Central memory CD8-positive, alpha-beta T cell (primary cell): ENCODE measurements at places on chromosomes 4 and X.

- no peak for DNase-seq
These were observed 588.6 kb downstream of the NLGN4X start for GRCh38 chrX:5640071-5640470.

DNA sequence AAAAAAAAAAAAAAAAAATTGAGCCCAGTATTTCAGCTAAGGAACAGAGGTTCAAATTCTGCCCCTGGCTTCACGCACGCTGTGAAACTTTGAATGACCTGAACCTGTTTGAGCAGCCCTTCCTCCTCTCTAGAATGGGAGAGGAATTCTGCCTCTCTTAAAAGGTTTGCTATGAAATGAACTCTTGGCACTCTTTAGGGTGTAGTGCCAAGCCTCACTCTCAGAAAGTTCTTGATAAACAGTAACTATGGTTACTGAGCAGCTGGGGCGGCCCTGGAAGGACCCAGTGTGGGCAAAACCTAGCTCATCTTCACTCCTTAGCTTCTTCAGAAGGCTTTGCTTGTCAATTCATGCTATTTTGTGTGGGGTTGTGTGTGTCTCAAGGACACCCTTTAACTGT lies 73.7 kb downstream of the GEMIN8 start:
- no peak for DNase-seq

- no peak for DNase-seq
These were observed 87.9 kb downstream of the ANKRD17 start for GRCh38 chr4:73170518-73171198.

GRCh38 chr4:48727666-48728459 lies 52.2 kb downstream of the FRYL start:
- no peak for DNase-seq

DNA sequence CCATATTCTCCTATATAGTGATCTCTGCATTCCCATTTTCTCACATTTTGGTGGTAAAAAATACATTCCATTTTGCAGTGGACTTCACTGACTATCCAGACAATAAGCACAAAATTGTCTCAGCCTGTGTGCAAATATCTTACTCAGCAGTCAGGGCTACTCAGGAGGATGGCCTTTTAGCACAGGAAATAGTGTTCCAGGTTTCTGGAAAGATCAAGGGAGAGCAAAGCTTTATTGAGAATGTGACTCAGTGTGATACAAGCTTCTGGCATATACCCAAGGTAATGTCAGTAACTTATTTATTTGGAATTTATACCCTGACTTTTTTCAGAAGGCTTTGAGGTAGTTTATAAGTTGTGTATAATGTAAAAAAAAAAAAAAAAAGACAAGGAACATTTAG lies 233.4 kb downstream of the TEX13A start:
- DNase-seq = no peak

- DNase-seq = no peak
These were observed 921.8 kb upstream of the INTU start for GRCh38 chr4:126710935-126711334.

DNA sequence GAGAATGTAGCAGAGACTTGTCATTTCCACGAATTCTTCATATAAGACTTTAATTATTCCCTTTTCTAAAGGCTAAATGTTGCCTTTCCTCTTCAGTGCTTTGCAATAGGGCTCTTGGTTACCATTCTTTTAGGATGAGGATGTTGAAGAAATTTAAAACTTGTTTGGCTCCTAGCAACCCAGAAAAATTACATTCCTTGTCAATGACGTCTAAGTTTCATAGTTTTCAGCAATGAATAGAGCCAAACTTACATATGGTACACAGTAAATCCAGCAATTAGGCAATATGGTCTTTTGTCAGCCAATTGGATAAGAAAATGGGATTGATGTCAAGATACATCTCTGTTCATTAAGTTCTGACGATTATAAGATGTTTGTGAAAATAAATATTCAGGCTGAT lies 1639.6 kb upstream of the PCDH10 start:
- DNase-seq = no peak

GRCh38 chr4:184838249-184839074 lies 12.7 kb upstream of the ACSL1 start:
- no peak for DNase-seq

DNA sequence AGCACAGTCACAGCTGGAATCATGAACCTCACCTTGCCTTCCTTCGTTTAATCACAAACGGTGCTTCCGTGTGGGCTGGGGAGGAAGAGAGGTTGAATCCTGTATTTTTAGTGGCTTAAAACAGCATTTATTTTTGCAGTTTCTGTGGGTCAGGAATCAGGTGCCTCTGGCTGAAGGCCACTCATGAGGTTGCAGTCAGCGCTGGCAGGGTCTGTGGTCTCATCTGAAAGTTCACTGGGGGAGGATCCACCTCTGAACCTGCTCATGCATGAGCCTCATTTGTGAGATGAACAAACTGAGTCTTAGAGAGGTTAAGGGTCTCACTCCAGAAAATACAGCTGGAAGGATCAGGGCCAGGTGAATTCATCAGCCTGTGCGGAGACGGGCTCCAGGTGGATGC lies 17.1 kb upstream of the ABLIM2 start:
- no peak for DNase-seq

DNA sequence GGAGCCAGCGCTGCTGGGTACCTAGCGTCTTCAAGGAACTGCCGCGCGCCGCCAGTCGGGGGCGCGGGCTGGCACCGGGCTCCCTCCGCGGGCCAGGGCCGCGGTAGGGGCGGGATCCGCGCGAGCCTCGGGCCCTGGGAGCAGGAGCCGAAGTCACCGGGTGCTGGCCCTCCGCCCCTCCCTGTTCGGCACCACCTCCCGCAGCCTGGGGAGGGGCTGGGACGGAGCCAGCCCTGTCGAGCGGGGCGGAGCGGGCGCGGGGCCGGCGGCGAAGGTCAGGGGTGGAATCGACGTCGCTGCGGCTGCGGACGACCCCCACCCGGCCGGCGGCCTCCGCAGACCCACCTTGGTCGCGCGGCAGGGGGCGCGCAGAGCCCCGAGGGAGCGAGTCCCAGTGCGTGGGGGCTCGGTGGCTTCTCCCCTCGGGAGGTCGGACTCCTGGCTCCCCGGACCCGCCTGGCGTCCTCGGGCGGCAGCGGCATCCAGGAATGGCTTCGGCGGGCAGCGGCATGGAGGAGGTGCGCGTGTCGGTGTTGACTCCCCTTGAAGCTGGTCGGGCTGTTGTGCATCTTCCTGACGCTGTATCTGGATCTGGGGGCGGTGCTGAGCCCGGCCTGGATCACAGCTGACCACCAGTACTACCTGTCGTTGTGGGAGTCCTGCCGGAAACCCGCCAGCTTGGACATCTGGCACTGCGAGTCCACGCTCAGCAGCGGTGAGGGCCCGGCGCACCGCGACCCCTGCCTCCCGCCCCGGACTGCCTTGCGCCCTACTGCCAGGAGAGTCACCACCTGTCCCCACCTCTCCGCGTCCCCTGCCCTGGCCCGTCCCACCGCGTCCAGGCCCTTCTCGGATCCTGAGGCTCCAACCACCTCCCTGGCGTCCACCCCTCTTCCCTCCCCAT lies 50.5 kb upstream of the FAM47C start:
- no peak for DNase-seq

- DNase-seq = no peak
These were observed 69.2 kb downstream of the RPS6KA6 start for GRCh38 chrX:84118769-84119168.

DNA sequence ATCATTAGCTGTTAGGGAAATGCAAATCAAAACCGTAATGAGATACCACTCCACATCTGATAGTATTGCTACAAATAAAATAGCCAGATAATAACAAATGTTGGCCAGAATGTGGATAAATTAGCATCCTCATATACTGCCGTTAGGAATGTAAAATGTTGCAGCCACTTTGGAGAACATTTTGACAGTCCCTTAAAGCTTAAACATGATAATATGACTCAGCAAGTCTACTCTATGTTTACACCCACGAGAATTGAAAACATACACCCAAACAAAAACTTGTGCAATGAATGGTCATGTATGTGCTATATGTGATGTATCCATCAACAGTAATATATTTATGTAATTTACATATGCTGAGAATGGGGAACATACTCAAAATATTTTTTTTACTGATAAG lies 78.2 kb downstream of the GSTCD start:
- DNase-seq = no peak

GRCh38 chrX:101232316-101232715 lies 12.7 kb downstream of the DRP2 start:
- DNase-seq = no peak

DNA sequence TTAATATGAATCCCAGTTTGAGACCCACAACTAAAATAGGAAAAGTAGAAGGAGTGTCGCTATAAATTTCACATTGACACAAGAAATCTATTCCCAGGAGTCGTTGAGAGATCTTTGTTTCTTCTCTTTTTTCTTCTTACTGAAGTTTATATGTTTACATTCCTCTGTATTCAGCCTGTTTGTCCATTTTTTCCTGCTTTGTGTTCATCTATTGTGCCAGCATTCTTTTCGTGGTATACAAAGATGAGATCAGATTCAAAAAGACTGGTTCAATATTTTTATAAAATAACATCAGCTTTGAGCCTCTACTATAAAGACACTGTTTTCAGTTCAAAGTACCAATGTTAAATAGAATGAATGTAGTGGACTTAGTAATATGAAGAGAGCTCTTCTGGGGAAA lies 95.4 kb upstream of the MYOZ2 start:
- no peak for DNase-seq

GRCh38 chr4:100062921-100063320 lies 112.8 kb upstream of the H2AZ1 start:
- no peak for DNase-seq

DNA sequence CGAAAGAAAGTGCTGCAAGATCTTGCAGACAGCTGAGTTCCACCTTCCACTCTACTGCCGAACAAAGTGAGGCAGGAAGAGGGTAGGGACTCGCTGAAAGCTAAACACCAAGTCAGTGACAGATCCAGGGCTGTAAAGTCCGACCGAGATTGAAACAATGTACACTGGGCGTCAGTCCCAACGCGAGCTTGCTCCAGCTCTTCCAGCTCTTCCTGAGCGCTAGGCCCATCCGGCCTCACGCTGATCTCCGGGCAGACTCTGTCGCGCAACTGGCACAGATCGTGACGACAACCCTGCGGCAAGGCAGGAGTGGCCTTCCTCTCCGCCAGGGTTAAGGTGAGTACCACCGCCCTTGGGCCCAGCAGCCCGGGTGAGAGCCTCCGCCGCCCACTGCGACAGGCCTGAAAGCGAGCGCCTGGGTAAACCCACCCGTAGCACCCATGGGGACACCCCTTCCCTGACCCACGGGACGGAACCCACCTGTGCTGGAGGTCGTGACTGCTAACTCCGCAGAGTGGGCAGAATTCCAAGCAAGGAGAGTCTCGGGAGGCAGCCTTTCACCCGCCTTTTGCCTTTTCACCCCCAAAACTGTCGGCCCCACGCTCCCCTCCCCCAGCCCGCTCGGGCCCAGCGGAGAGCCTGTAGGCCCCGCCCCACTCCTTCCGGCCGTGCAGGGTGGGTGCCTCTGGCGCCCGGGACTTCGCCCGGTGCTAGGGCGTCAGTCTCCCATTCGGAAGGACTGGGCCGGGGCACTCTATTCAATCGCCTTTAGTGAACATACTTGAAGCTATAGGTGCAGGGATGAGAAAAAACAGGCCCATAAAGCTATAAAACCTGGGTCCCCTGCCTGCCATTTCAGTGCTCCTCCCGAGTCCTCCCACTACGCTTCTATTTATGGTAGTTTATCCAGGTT lies at the start of gene TMLHE:
TSS of gene TMLHE (minus strand) at position 641 of the 913 bp plus-strand sequence. CDS start 67,676 bp downstream, outside the sequence.
- DNase-seq = peak; percentile 16

DNA sequence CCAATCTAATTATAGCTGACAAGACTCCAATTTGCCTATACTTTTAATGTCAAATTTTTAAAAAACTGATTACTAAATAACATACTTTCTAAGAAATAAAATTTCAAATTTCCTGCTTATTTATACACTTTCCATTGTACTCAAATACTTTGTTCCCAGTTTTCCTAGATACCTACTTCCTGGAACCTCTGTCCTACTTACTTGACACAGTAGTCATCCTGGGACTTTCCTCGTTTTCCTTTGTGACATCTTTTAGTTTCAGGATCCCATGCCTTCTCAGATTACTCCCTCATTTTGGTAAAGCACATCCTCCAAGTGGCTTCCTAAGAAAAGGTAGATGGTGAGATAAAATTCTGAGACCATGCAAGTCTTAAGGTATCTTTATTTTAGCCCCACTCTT lies 13.3 kb upstream of the FAM184B start:
- no peak for DNase-seq

DNA sequence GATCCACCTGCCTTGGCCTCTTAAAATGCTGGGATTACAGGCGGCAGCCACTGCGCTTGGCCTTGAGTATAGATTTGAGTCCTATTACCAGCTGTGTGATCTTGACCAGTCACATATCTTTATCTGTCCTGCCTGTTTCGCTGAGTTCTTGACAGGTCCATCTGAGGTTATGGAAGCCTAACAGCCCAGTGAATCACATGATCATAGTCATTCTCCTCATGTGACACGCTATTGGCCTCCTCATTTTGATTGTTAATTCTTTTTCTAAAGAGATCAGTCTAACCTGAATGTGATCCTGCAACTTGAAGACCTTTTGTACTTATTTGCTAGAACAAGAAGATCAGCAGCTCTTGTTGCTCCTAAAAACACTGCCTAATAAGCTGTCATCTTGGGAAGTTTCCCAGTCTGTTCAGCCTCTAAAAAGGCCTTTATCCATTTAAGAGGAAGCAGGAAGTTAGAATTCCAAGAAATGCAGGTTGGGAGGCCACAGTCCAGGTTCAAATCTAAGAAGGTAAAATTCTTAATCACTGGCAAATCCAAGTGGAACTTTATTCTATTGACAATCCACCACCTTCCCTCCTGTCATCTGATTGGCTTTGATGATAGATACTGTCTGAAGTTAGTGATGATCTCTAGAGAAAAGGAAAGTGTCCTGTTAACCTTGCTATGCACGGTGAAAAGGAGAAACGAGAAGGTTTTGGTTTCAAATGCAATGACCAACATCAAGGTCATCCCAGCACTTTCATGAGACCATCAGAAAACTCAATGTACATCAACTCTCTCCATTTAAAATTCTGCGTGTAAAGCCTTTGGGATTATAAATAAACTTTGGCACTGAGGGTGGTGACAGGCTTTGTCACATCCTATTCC lies 86.9 kb downstream of the CHRNA9 start:
- no peak for DNase-seq

DNA sequence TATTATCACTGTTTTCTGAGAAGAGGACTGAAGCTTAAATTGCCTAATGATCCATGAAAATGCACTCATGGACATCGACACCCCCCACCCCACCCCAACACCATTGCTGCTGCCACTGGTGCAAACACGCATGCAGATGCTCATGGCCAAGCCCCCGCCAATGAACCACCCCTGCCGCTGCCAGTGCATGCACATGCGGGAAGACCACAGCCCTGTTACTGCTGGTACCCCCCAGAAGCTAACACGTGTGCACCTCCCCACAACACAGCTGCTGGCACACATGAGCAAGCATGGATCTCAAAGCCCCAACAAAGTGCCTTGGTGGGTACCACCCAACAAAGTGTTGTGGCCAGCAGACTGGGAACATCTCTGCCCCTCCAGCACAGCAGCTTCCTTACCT lies 594.1 kb upstream of the FAT1 start:
- DNase-seq = no peak
